ENCODE measurements at places on chromosomes 5 and 9.

DNA sequence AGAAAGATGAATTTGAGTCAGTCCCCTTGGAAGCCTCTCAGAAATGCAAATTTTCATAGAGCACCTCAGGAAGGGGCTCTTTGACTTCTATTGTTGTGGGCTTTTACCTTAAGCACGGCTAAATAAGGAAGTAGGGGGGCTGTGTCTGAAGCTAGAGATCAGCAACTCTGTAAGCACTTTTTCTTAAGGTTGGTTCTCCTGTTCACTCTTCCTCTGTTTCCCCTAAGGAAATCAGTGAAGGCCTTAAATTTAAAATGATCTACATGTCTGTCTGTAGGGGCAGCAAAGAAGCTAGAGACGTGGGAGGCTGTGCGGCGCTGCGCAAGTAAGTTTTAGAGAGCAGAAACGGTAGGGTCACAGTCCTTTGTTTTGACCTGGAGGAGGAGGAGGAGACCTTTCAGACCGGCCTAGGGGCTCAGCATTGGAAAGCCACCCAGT is 1.2 kb upstream of the CDC14B start:
- no peak for DNase-seq

GRCh38 chr9:91089405-91090129 is 272.2 kb downstream of the AUH start:
- no peak for DNase-seq

GRCh38 chr5:43560128-43560527 is 3.3 kb upstream of the PAIP1 start:
- DNase-seq: no peak

- DNase-seq: no peak
Measured at GRCh38 chr5:4627131-4627530, 513.0 kb upstream of the ADAMTS16 start.

- no peak for DNase-seq
Measured at GRCh38 chr9:127942216-127943010, 4.8 kb upstream of the DPM2 start.

- DNase-seq: no peak
Measured at GRCh38 chr9:14180093-14180959, 133.6 kb downstream of the NFIB start.

DNA sequence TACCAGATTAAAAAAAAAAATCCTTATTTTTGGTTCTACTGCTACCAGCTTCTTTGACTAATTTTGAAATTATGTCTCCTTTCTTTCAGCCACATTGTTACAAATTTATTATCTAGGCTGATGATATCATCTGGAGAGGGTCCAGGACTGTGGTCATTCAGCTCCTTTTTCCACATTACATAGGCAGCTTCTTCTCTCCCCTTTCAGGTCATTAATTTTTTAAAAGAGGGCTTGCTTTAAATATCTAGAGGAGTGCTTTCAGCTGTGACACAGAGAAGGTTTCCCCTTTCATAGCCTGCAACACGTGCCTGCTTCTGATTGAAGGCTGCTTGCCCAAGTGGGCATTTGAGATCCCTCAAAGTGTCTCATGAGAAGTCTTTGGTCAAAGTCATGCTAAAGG is 155.7 kb upstream of the PAPPA start:
- no peak for DNase-seq

GRCh38 chr5:44943647-44944046 is 134.9 kb downstream of the MRPS30 start:
- DNase-seq: no peak

DNA sequence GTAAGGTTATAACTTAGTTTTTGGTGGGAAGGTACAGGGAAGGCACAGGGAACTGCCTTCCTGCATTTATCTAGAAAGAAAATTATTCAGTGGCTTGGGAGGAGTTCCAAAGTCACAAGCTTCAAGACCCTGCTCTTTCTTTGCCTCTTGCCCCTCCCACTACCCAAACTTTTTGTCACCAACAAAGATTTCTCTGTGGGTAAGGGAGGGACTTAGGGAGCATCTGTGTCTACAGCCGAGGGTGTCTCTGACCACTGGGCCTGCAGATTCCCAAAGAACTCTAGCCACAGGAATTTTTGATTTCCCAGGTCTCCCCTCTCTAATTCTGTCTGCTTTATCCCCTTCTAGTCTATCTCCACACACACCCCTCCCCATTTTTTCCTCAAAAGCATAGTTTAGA is 2.1 kb downstream of the ECSCR start:
- no peak for DNase-seq

DNA sequence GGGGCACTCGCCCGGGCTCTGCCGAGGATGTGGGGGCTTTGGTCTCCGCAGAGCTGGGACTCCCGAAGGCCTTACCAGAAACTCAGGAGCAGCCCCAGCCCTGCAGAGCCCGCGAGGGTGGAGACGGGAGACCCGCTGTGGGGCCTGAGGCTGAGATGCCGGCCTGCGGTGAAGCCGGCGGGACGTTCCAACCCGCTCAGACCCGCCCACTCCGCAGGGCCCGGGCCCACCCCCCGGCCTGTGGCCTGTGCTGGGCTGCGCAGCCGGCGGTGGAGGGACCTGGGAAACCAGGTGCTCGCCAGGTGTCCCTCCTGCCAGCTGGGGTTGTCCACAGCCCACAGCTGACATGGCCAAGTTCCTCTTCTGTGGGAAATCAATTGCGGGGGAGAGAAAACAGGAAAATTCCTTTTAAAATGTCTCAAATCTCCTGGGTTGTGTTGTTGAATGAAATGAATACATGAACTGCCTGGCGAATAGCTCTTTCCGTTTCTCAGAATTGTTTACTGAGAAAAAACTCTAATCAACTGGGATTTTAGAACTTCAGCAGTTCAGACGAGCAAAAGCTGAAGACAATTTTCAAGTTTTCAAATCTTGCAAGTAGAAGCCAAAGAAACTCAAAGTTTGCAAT is 49.0 kb upstream of the IRX4 start:
- DNase-seq: no peak

DNA sequence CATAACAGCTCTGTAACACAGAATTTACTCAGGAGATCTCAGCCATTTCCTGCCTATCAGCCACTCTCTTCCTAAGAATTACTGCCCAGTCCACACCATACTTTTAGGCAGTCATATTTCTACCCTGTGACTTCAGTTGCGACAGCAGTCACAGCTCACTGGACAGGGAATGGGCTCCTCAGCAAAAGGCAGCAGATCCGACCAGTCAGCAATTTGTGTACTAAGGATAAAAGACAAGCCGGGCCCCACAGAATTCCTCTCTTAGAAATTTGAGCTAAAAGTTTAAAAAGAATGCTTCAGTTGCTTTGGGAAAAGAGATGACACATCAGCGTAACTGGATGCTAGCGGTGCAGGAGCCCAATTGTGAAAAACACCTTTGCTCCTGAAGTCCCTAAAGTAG is 172.1 kb downstream of the ENC1 start:
- no peak for DNase-seq

- peak; percentile 89 for DNase-seq
Measured at GRCh38 chr5:135398855-135399793, at the start of gene MACROH2A1. TSS of gene MACROH2A1 (minus strand) at chr5:135399231. CDS start at chr5:135389093, 10,138 bp downstream.

DNA sequence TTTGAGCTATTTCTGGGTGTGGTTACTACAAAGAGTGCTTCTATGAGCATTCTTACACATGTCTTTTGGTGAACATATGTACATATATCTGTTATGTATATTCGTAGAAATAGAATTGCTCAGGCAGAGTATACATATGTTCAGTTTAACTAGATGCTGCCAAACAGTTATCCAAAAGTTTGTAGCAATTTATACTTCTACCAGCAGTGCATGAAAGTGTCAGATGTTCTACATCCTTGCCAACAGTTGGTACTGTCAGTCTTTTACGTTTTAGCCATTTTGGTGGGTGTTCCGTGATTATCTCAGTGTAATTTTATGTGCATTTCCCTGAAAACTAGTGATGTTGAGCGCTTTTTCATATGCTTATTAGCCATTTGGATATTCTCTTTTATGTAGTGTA is 35.9 kb upstream of the DMRT2 start:
- no peak for DNase-seq

DNA sequence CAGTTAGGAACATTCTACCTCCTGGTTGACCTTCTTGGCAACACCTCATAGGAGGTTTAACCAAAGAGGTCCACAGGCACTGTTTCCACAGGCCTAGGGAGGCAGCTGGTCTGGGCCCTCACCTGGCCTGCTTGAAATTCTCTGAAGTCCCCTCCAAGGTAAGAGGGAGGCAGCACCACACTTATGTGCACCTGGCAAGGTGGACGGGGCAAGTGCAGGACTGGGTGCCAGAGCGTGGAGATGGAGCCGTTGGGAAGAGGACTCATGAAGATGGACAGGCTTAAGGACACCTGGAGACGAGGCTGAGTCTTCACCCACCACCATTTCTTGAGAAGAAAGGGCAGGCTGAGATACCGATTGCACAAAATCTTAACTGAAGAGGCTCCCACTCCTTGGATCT is 6.6 kb upstream of the BARHL1 start:
- no peak for DNase-seq

DNA sequence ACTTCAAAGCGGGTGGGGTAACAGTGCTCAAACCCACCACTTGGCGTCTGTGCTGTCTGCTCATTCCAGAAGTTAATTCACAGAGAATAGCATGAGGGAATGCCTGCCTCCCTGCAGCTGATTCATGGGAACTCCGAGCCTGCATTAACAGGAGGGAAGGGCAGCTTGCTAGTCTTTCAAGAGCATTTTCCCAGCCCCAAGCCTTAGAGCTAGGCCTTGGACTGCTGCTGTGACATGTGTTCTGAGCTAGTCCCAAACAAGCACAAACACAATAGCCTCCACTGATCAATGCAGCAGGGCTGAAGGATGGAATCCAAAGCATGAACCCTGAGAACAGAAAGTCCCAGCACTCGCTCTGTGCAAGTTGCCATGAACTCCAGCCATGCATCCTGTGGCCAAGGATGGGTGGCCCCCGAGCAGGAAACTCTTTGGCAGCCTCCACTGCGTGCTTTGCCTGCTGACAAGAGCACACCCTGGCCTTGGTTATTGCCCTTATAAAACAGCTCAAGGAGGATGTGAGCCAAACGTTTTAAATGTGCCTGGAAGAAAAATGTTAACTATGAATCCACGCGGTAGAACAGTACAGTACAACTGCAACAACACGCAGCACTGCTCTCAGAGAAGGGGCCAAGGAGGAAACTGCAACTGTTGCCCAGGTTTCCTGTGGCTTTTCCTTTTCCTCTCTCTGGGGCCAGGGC is 653.1 kb upstream of the KLF4 start:
- no peak for DNase-seq

GRCh38 chr5:75116856-75117255 is 64.5 kb upstream of the GCNT4 start:
- no peak for DNase-seq

GRCh38 chr5:111099058-111099778 is 7.1 kb downstream of the WDR36 start:
- DNase-seq: no peak

DNA sequence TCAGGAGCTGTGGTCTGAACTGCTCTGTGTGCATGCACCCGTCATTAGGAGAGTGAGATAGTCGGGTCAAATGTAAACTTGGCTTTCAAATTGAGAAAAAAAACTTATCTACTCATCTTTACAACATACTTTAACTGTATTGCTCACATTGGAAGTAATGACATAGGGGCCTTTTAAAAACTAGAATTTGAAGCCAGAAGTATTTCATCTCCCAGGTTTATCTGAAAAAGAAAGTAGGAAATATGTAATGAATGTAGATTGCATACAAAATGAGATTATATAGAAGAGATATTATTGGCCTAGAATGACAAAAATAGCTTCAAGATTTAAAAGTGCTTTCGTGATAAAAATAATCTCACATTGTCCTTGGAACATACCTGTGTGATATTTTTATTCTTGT is 24.3 kb downstream of the RGS7BP start:
- no peak for DNase-seq

- no peak for DNase-seq
Measured at GRCh38 chr5:103452666-103453065, 109.9 kb downstream of the NUDT12 start.

- no peak for DNase-seq
Measured at GRCh38 chr9:99177576-99178366, 44.0 kb downstream of the ALG2 start.

- DNase-seq: no peak
Measured at GRCh38 chr5:87122151-87122977, 145.3 kb upstream of the RASA1 start.

DNA sequence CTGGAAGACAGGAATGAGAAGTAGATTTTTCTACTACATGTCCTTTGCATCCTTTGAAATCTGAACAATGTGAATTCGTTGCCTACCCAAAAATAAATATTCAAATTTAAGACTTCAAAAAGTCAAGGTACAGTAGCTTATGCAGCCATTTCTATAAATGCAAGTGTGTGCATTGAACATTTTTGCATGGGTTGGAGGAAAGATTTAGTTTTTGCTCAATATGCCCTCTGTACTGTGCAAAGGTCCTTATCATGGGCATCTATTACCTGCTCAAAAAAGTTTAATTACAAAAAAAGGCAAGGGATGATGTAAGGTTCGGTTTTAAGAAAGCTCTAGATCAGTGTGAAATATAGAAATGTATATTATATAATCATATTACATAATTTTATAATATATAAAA is 22.6 kb downstream of the AKNA start:
- DNase-seq: no peak

GRCh38 chr9:132857616-132858342 is 20.3 kb downstream of the AK8 start:
- no peak for DNase-seq

DNA sequence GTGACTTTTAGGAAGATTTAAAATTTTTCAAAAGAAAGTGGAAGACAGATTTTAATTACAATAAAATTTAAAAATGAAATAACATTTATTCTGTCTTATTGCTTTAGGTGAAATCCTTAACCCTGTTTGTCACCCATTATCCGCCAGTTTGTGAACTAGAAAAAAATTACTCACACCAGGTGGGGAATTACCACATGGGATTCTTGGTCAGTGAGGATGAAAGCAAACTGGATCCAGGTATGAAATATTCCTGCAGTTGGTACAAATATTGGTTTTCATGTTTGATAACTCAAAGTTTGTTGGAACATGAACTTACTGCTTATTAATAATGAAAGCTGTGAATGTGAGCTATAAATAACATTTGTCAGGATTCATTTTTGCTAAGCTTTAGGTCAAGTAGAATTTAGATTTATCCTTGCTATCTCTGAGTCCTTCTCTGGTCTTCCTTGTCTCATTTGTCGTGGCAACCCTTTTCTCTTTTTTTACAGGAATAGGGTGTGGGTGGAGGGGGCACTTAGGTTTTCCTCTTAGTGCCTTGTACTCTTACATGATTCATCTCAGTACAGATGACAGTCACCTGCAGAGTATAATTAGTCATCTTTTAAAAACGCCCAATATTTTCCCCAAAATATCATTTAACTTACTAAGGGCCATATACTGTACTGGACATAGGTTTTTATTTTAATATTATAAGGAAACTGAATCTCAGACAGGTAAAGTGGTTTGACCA is 95.3 kb upstream of the RASGRF2 start:
- DNase-seq: no peak

DNA sequence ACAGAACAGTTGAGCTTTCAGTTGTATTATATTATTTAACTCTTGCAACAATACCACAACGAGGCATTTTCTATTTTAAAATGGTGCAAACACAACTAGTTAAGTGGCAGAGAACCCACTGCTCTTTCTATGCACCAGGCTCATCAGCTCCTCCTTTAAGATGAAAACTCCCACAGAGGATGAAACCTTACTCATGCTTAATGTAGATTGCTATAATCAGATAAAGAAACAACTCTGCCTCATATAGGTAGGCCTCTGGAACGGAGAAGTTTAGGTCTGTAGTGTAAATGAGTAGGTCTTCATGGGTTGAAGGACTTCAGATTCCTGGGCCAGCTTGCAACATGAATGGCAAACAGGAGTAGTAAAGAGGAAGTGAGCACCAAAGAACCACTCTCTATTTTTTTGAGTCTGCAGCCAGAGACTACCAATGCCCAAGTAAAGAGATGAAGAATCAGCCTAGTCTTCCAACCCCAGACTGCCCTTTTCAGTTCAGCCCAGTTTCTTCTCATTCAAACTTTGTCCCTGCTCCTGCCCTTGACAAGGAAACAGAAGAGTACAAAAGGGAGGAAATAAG is 33.9 kb downstream of the HACD4 start:
- no peak for DNase-seq

Measured in activated CD4-positive, CD25-positive, alpha-beta regulatory T cell treated with anti-CD3 and anti-CD28 coated beads, Interleukin-2, amount 50 U/mL, for 72 hours (primary cell).